ENCODE measurements at places on chromosomes 1 and 21. TPM values are rescaled to one million over a fixed set of nuclear protein-coding genes. Genes with fewer than 3 reads are reported as not detected.

- DNase-seq: no peak
Measured at GRCh38 chr1:201283836-201284553, 689 bp downstream of the PKP1 start.

DNA sequence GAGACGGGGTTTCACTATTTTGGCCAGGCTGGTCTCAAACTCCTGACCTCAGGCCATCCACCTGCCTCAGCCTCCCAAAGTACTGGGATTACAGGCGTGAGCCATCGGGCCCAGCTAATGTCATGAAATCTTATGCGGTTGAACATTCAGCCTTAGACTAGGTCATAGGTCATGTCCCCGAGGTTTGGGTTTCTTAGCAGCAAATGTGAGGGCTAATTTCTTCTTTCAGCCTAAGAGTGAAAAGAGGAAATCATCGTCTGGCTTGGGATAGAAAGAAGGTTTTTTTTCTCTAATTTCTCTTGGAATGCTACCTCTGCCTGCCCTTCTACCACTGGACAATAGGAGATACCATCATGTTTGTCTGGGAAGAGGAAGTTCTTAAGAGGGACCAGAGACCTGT is 18.0 kb upstream of the PIK3CD start:
- DNase-seq: no peak

DNA sequence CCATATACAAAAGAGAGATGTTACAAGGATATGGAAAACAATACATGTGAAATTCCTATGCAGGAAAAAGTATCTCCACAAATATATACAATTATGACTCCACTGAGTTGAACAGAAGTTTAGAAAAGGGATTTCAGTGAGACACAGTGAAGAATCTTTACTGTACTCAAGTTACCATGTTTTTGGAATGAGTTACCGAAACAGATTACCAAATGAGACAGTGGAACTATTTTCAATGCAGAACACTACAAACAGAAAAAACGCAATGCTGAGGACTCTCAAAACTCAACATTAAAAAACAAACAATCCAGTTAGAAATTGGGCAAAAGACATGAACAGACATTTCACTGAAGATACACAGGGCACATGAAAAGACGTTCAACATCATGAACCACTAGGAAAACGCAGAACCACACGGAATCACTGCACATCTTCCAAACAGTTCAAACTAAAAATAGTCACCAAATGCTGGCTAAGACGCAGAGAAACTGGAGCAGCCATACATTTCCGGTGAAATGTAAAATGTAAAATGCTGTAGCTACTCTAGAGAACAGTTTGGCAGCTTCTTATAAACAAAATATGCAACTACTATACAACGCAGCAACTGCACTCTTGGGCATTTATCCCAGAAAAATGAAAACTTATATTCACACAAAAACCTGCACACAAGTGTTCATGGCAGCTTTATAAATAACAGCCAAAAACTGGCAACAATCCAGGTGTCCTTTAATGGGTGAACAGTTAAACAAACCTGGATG is 118.7 kb downstream of the UBR4 start:
- peak; percentile 83 for DNase-seq

GRCh38 chr21:16821588-16821987 is 691.3 kb upstream of the CXADR start:
- DNase-seq: no peak

DNA sequence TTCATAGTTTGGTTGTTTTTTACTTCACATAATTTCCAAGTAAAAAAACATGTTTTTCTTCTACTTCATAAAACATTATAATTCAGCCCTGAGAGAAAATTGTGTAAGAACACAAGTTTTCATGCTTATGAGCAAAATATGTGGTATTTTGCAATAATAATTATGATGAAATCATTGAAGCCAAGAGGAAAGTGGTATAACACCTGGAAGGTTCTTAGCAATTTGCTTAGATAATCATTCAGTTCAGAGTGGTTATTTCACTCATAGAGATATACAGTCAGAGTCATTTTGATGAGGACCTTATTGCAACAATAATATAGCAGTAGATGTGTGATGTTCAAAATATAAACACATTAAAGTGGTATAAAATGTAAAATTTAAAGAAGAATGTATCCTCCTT is 94.5 kb downstream of the PLPPR4 start:
- DNase-seq: no peak

DNA sequence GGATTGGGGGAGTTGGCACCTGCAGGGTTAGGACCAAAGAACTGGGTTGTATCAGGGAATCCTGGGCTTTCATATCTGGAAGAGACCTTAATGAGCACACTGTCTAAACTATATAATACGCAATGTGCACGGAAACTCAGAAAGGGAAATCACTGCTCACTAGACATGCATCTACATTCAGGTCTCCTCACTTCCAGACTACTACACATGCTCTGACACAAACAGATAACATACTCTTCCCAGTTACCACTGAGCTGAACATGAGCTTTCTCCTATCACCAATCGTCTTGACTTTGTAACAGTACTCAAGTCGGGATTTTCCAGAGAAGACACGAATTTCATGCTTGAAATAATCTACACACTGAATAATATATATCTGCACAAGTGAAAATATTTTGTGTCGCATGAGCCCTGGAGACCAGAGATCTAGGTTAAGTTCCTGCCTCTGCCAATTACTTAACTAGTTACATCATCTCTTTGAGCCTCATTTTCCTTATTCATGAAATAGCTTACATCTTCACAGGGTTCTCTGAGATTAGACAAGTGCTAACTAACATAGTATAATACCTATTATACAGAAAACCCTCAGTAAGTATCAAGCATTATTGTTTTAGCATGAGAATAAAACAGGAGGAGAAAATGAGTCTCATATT is 101.1 kb downstream of the JAK1 start:
- no peak for DNase-seq

GRCh38 chr1:36882536-36883285 is 151.6 kb downstream of the GRIK3 start:
- no peak for DNase-seq

- no peak for DNase-seq
Measured at GRCh38 chr1:191026828-191027227, 549.2 kb upstream of the BRINP3 start.

GRCh38 chr1:157105298-157105987 is 5.8 kb upstream of the ETV3L start:
- no peak for DNase-seq

GRCh38 chr1:152858062-152858461 is 1.7 kb upstream of the LCE7A start:
- no peak for DNase-seq

GRCh38 chr1:9071554-9072235 is 2.3 kb upstream of the SLC2A5 start:
- no peak for DNase-seq

DNA sequence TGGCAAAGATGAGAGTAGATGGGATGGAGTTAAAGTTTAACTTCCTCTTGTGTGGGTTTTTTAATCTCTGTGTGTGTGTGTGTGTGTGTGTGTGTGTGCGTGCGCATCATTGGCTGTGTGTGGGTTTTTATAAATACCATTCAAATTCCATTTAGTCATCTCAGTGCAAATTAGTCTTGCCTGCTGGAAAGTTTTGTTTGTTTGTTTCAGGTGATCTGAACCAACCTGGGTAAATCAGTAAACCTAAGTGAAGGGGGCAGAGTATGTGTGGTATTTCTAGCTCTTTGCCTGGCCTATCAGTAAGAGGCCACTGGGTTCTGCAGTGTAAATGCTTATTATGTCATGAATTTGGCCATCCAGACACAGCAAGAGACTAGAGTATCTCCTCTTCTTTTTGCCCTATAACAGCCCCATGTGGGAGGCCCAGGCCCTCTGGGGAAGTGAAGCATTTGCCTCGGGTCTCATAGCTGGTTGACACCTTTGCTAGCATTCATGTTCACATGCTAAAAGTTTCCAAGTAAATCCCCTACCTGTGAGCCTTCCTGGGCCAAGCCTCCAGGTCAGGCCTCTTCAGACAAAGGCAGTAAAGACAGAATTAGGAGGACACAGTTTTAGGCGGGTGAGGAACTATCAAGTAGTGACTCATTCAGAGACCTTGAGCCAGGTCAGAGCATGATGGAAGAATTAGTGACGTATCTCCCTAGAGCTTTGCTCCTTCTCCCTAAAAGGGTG is 14.7 kb downstream of the INTS3 start:
- peak; percentile 56 for DNase-seq

- no peak for DNase-seq
Measured at GRCh38 chr21:19844334-19844733, 1153.9 kb upstream of the NCAM2 start.

DNA sequence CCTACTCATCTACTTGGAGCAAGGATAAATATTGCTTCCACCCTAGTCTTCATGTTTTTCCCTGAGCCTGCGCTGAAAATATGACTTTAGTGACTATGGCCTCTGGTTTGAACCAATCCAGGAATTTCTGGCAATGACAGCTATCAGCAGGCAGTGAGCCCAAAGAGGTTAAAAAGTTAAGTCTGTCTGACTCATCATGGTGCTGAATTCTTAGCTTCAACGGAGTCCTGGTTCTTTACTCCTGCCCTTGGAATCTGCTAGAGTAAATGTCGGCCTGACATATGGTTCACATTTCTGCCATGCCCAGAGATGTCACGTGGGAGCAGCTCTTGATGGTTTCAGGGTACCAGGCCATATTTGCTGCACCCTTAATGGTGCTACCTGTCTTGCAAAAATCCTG is 351.6 kb upstream of the PLXNA2 start:
- DNase-seq: peak; percentile 7

GRCh38 chr1:56196839-56197238 is 382.5 kb downstream of the PLPP3 start:
- no peak for DNase-seq

DNA sequence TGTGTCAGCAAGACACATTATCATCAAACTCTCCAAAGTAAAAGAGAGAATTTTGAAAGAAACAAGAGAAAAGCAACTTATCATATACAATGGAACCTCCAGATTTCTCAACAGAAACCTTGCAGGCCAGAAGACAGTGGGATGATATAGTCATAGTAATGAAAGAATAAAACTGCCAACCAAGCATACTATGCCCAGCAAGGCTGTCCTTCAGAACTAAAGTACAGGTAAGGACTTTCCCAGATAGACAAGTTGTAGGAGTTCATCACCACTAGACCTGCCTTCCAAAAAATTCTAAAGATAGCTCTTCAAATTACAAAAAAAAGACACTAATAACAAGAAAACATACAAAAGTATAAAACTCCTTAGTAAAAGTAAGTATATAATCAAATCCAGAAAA is 33.2 kb upstream of the FOXD3 start:
- DNase-seq: no peak

FAM163A gene
- polyA plus RNA-seq: not detected

TOMM20 gene
- polyA plus RNA-seq: 70.5 TPM

GJA8 gene
- polyA plus RNA-seq: not detected

BEST4 gene
- 0.07 TPM for polyA plus RNA-seq

RTCA gene
- polyA plus RNA-seq: 26.9 TPM

HYI gene
- 66.7 TPM for polyA plus RNA-seq

GJC2 gene
- polyA plus RNA-seq: 1.7 TPM

RHCE gene
- polyA plus RNA-seq: 0.39 TPM

TNNT2 gene
- polyA plus RNA-seq: 1.2 TPM

TUFT1 gene
- 21.2 TPM for polyA plus RNA-seq

DMRTA2 gene
- polyA plus RNA-seq: not detected

HAPLN2 gene
- not detected for polyA plus RNA-seq

All from IMR-90 (cell line).